ENCODE measurements at places on chromosomes 2 and 18.

- H3K27me3 ChIP-seq: peaks cover 5% of the 10 kb centered on the region
- no peaks in the 10 kb centered on the region for H3K4me1 ChIP-seq
- H3K4me3 ChIP-seq: no peak overlapping the region
- no peaks in the 10 kb centered on the region for H3K36me3 ChIP-seq
These were observed 10.5 kb upstream of the DSG2 start for GRCh38 chr18:31487246-31488015.

DNA sequence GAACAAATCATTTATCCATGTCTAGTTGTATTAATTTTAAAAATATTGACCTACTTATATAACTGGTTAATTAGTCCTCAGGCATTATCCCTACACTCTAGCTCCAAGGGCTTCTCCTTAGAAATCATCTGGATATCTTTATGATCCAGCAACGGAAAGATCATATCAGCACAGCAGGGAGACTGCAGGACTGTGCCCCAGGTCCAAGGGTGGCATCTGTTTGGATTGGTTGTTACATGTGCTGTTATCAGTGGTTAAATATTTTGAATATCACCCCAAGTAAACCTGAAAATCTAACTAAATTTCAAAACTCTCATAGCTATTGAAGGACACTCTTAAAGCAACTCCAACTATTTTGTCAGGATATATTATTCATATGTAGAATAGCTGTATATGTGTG, 556.2 kb upstream of the ZEB2 start:
- DNase-seq: no peak
- H3K27ac ChIP-seq: no peak overlapping the region
- no peak overlapping the region for H3K4me3 ChIP-seq
- no peaks in the 10 kb centered on the region for H3K36me3 ChIP-seq
- H3K4me1 ChIP-seq: no peaks in the 10 kb centered on the region
- H3K27me3 ChIP-seq: no peaks in the 10 kb centered on the region

DNA sequence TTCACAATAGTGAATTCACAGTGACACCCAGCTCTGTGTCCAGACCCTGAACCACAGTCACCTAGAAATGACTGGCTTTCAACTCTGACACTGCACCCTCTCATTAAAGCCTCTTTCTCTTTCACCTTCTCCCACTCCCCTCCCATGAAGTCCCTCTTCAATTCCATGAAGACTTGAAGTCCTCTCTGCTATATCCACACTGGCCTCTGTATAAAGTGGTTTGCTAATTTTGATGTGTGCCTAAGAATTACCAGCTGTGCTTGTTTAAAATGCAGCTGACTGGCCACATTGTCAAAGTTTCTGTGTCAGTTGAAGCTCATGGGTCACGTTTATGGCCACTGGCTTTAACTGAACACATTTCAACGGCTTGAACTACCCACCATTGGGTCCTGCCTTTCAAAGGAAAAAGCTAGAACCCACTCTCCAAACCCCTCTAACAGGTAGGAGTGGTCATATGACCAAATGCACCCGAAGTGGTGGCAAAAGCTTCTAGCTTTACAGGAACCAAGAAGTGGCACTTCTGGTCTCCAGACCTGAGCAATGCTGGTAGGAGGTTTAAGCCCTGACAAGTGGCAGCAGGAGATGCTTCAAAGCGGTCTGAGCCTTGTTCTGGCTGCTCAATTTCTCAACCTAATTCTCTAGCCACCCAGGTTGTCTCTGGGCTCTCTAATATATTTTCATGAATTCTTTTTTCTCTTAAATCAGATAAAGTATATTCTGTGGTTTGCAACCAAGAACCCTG, 34.2 kb downstream of the B4GALT6 start:
- H3K4me1 ChIP-seq: peaks cover 27% of the 10 kb centered on the region
- H3K27ac ChIP-seq: no peak overlapping the region
- no peak for DNase-seq

- H3K27ac ChIP-seq: peak overlapping the region; percentile 68
- H3K4me1 ChIP-seq: peaks cover 21% of the 10 kb centered on the region
- H3K4me3 ChIP-seq: peak overlapping the region; percentile 92
- H3K36me3 ChIP-seq: no peaks in the 10 kb centered on the region
- H3K27me3 ChIP-seq: peaks cover 24% of the 10 kb centered on the region
These were observed 1.8 kb upstream of the TCF4 start for GRCh38 chr18:55589625-55590291.

DNA sequence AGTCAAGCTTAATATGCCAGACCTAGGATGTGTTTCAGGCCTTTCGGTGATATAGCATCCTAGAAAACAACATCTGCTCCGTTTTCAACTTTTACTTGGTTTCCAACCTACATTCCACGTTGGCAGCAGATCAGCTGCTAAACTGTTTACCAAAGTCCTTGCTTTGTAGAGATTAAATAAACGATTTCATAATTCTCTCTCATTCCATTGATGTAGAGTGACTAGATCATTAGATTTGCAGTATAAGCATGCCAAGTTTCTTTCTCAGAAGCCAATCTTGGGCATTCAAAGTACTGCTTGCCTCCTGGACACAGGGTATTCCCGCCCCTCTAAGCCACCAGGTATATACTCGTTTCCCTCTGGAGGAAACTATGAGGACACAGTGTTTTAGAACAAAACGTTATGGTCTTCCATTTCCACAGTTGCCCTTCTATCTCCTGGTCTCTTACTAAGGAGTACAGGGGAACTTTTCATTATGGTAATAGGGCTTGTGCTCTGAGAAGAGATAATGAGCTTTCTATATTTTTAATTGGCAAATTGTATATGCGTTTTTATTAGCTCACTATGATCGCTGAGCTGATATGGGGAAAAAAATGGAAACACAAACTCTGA, 10.5 kb upstream of the INSIG2 start:
- peaks cover 53% of the 10 kb centered on the region for H3K27me3 ChIP-seq
- DNase-seq: no peak
- H3K36me3 ChIP-seq: no peaks in the 10 kb centered on the region
- no peaks in the 10 kb centered on the region for H3K4me1 ChIP-seq

DNA sequence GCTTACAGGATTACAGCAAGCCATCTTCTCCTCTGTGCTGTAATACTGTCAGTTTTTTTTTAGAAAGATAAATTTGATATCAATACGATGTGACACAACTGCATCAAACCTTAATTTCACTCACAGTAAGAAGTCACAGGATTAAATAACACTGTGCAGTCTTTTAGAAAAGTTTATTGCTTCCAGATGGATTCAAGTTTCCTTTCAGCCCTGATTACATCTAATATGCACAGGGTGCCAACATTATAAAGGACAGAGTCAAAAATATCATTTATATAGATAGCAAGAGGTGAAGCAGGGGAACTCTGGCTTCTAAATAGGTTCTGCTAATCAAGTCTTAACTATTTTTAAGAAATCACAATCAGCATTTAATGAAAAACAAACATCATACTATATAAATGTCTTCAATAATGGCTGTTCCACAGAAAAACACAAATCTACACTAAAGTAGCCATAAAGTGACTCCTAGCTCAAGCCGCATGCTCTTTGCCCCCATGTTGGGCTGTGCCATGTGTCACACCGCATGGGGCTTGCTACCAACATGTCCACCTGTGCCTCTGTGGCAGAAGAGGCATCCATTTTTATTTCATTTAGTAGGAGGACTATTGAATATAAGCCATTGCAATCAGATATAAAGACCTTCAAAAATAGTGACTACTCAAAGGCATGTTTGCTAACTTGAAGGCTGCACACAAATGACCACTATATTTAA, 35.0 kb downstream of the CERKL start:
- H3K4me1 ChIP-seq: no peaks in the 10 kb centered on the region
- DNase-seq: no peak
- peaks cover 41% of the 10 kb centered on the region for H3K27me3 ChIP-seq
- H3K4me3 ChIP-seq: no peak overlapping the region
- H3K27ac ChIP-seq: no peak overlapping the region
- H3K36me3 ChIP-seq: no peaks in the 10 kb centered on the region

DNA sequence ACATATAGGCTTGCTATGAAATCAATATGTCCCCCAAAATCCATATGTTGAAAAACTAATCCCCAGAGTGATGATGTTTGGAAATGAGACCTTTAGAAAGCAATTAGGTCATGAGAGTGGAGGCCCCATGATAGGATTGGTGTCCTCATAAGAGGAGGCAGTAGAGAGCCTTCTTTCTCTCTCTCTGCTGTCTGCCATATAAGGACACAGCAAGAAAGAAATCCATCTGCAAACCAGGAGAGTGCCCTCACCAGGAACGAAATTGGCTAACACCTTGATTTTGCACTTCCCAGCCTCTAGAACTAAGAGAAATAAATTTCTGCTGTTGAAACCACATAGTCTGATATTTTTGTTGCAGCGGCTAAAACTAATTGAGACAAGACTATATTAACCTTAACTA, 89.5 kb downstream of the NBAS start:
- no peaks in the 10 kb centered on the region for H3K4me1 ChIP-seq
- H3K27ac ChIP-seq: no peak overlapping the region
- no peaks in the 10 kb centered on the region for H3K27me3 ChIP-seq

DNA sequence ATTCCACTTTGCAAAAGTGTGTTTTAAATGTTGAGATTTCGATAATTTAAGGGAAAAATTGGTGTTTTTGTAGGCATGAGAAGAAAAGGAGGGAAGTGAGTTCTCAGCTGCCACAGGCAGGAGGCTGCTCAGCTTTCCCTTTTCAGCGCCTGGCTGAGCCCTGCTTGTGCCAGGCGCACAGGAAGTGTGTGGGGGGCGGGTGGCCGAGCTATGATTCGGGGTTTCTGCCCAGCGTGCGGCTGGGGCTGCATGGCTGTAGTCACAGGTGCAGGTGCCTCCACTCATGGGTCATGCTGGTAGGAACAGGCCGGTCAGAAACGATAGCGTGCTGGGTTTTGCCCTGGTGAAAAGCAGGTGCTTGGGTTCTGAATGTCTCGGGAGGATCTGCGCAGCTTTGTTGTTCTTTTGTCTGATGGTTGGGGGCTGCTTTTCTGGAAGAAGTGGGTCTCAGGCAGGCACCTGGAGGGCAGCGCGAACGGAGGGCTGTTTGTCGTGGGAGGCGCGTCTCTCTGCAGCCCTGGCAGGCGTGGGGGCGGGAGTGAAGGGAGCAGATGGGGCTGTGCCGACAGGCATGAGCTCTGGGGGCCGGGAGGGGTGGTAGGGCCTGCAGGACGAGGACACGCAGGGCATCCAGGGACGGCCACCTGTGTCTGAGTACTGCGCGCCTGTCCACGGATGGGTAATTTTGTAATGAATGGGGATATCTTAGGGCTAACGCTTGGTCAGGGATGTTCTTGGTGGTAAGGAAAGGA, 2.1 kb downstream of the KCNG2 start:
- H3K4me1 ChIP-seq: peaks cover 5% of the 10 kb centered on the region
- DNase-seq: no peak
- no peak overlapping the region for H3K27ac ChIP-seq
- H3K36me3 ChIP-seq: no peaks in the 10 kb centered on the region
- H3K4me3 ChIP-seq: no peak overlapping the region

- H3K27me3 ChIP-seq: peaks cover 14% of the 10 kb centered on the region
- no peak overlapping the region for H3K4me3 ChIP-seq
- H3K27ac ChIP-seq: no peak overlapping the region
- H3K4me1 ChIP-seq: no peaks in the 10 kb centered on the region
These were observed 139.7 kb downstream of the HRH4 start for GRCh38 chr18:24600076-24600654.

- no peak overlapping the region for H3K4me3 ChIP-seq
- no peaks in the 10 kb centered on the region for H3K27me3 ChIP-seq
These were observed 977.3 kb upstream of the CDH2 start for GRCh38 chr18:29154196-29154757.

DNA sequence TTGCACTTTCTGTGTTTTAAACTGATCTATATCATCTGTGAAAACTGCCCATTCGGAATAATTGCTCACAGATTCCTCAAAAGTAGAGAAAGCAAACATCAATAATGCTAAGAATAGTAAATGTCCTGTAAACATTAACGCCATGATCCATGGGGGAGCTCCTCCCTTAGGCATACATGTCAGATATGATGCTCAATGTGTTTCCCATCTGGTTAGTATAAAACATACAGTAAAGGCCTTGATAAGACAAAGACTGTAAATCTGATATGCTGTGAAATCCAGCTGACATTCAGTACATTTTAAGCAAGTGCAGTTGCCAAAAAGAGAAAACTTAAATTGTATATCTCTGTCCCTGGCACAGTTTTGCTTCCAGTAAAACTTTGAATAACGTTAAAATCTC, 2.1 kb downstream of the DSEL start:
- no peaks in the 10 kb centered on the region for H3K36me3 ChIP-seq
- H3K4me1 ChIP-seq: peaks cover 13% of the 10 kb centered on the region
- DNase-seq: no peak
- no peak overlapping the region for H3K4me3 ChIP-seq
- H3K27ac ChIP-seq: no peak overlapping the region

DNA sequence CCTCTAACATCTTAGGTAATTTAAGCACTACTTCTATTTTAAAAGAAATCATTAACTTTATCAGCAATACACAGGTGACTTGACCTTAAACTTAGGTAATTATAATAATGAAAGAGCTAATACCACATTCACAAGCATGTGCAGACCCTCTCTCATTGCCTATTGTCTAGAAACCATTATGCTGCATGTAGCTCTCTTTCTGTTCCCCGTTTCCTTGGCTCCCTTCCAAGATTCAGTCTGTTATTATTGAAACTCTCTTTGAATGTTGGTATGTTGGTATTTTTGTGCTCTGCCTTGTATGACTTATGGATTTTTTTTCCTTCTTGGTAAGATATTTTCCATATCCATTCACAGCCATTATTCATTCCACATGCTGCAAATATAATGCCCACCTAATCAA, 201.2 kb downstream of the CDCA7 start:
- DNase-seq: no peak
- H3K27me3 ChIP-seq: peaks cover 14% of the 10 kb centered on the region
- no peaks in the 10 kb centered on the region for H3K4me1 ChIP-seq
- no peaks in the 10 kb centered on the region for H3K36me3 ChIP-seq

DNA sequence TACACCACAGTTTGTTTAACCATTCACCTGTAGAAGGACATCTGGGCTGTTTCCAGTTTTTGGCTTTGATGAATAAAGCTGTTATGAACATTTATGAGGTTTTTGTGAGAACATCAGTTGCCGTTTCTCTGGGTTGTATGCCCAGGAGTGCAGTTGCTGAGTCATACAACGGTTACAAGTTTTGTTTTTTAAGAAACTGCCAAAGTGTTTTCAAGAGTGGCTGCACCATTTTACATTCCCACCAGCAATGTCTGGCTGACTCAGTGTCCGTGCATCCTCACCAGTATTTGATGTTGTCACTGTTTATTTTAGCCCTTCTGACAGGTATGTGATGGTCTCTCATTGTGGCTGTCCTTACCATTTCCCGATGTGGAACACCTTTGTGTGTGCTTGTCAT, 48.0 kb upstream of the GPR17 start:
- peaks cover 10% of the 10 kb centered on the region for H3K4me1 ChIP-seq
- H3K27ac ChIP-seq: no peak overlapping the region
- no peak overlapping the region for H3K4me3 ChIP-seq
- no peak for DNase-seq

GRCh38 chr2:128464456-128464855, 145.8 kb upstream of the HS6ST1 start:
- peaks cover 20% of the 10 kb centered on the region for H3K36me3 ChIP-seq
- H3K4me3 ChIP-seq: no peak overlapping the region
- no peak overlapping the region for H3K27ac ChIP-seq
- H3K27me3 ChIP-seq: peaks cover 7% of the 10 kb centered on the region

- H3K36me3 ChIP-seq: no peaks in the 10 kb centered on the region
- H3K4me3 ChIP-seq: no peak overlapping the region
- H3K27me3 ChIP-seq: no peaks in the 10 kb centered on the region
These were observed 142.0 kb upstream of the FSHR start for GRCh38 chr2:49296107-49296867.

Measured in activated T-helper 2 cell treated with anti-CD3 and anti-CD28 coated beads, Interferon-gamma antibody, Interleukin-2, Interleukin-4, amounts not matched to agents 10 μg/mL and 5 μg/mL and 100 μg/mL, durations not matched to agents 14 hours and 24 hours and 36 hours (primary cell).